Heart right ventricle (tissue), 16 donors: ENCODE measurements at places on chromosomes 3 and 15. TPM values are rescaled to one million over a fixed set of nuclear protein-coding genes. Genes with fewer than 3 reads are reported as not detected.

DNA sequence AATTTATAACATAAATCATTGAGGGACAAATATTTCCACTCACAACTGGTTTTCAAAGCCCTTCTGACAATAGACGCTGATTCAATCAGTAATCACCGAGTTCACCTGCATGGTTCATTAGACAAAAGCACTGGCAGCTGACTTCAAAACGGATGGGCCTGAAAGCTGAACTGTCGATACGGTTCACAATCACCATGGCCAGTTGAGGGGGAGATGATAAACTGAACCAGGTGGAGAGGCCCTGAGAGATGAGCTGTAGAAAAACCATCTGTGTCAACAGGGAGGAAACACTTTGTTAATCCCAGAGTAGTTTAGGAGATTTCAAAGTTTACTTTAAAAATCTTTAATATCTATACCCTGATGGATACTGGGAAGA is 75.0 kb downstream of the PEX5L start:
- no peaks in the 10 kb centered on the region for H3K27me3 ChIP-seq
- no peaks in the 10 kb centered on the region for H3K36me3 ChIP-seq
- no peak for DNase-seq
- H3K4me1 ChIP-seq = no peaks in the 10 kb centered on the region

- H3K4me1 ChIP-seq = peaks cover 10% of the 10 kb centered on the region
- no peak overlapping the region for H3K27ac ChIP-seq
Observed at GRCh38 chr3:196166741-196167140, 44.5 kb downstream of the ZDHHC19 start.

DNA sequence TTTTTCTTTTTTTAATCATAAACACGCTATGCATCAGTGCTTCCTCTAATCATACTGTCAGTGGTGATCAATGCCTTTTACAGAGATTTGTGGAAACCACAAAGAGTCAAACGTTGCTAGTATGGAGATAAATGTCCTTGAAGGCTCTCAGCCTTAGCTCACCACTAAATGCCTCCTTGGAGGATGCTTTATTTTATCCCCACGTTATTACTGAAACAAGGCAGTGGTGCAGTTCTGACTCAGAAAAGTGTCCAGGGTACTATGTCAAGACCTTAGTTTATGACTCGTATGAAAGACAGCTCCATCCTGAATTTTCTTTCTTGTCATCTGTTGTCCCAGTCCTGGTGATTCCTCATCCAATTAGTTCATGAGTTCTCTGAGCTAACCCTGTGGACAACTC is 1146.7 kb downstream of the IGSF11 start:
- no peaks in the 10 kb centered on the region for H3K27me3 ChIP-seq
- H3K27ac ChIP-seq = no peak overlapping the region
- no peaks in the 10 kb centered on the region for H3K36me3 ChIP-seq
- DNase-seq = no peak
- H3K4me3 ChIP-seq = no peak overlapping the region

The KIF23 gene
- 1.8 TPM for total RNA-seq

The SNX33 gene
- 9.7 TPM for total RNA-seq

The TEX55 gene
- total RNA-seq = not detected
